NCI-H524 (cell line): ENCODE measurements at places on chromosomes 7 and 10.

GRCh38 chr7:131067220-131067619, 260.5 kb upstream of the MKLN1 start:
- DNase-seq, result no peak

GRCh38 chr7:130845581-130846085, 111.6 kb upstream of the KLF14 start:
- no peak for DNase-seq

GRCh38 chr7:74325210-74325565, 36.0 kb downstream of the CLIP2 start:
- DNase-seq, result no peak

DNA sequence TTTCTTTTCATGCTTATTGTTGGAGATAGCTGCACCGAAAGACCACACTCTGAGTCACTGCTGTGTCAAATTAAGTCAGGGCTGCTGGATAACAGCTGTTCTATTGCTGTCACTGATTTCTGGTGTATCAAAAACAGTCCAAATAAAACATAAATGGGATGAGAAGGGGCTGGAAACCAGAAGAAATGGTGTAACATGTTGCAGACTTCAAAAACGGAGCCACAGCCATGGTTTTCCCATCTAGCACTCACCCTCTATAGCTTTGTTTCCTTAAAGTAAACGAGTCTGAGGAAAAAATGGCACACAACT, 103.3 kb upstream of the DIP2C start:
- no peak for DNase-seq

- no peak for DNase-seq
These were observed 41.8 kb upstream of the MKI67 start for GRCh38 chr10:128167926-128168520.

GRCh38 chr10:74151879-74152722, 1.1 kb downstream of the ADK start:
- no peak for DNase-seq

- no peak for DNase-seq
These were observed 53.9 kb upstream of the IL6 start for GRCh38 chr7:22672846-22673680.

GRCh38 chr10:30435073-30435422, 1.1 kb downstream of the MAP3K8 start:
- DNase-seq, result no peak

- no peak for DNase-seq
These were observed 66.0 kb upstream of the FGL2 start for GRCh38 chr7:77265666-77266065.

DNA sequence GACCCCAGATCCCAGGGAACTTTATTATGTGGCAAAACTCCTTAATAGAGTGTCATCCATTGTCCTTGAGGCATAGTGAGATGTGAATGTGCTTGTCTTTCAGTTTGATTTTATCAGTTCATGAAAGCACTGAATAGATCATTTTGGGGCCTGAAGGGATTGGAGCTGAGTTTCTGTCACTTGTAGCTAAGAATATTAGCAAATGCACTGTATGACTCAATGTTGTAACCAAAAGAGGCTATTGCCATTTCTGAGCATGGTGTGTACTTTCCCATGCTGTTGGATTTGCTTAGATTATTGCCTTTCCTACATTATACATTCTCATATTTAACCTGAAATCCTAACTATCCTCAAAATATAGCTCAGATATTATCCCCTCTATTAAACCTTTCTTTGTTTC, 130.4 kb downstream of the PRKG1 start:
- no peak for DNase-seq

- DNase-seq, result no peak
These were observed 80.0 kb upstream of the INSIG1 start for GRCh38 chr7:155217634-155218033.

- peak; percentile 60 for DNase-seq
These were observed 857 bp upstream of the FOXP2 start for GRCh38 chr7:114413761-114414155.

GRCh38 chr7:32515890-32516550, 20.7 kb downstream of the AVL9 start:
- no peak for DNase-seq

DNA sequence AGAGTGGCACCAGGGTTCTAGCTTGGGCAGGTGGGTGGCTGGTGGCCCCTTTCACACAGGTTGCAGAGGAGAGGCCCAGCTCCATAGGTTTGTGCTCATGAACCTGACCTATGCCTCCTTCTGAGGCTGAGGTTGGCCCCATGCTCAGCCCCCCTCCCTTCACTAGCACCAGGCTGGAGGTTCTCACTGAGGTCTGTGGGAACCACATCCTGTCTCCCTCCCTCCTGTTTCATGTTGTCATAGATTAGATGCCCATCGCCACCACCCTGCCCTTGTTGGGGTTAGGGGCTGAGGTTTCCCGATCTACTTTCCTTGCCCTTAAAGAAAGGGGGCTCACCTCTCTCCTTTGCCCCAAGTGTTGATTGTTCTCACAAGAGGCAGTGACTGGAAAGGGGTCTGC, 14.7 kb downstream of the NEUROG3 start:
- no peak for DNase-seq

DNA sequence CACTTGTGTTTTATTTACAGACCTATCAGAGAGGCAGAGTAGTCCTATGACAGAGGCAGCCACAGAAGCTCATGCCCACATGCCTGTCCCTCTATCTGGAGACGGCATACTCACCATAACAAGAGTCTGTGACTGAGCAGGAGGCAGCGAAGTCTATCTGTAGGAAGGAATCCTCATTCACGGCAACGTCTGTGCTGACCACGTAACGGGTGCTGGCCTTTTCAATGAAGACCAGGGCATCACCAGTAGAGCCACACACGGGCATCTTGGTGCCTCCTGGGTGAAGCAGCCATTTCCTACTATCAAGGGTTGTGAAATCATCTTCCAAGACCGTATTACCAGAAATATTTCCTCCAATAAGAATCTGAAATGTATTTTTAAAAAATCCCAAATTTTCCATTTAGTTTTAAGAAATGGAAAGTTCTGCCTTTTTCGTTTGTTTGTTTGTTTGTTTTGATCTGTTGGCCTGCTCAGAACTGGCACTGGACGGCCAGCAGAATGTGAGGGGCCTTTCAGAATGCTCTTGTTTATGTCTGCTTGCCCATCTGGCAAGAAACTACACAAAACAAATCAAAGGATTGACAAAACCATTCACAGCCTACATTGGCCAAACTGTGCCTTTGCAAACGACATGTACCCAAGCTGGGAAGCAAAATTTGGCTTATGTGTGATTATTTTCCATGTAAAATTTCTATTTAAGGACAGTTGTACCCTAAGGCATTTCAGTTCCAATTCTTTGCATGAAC, 93.1 kb upstream of the SLC26A5 start:
- DNase-seq, result no peak

DNA sequence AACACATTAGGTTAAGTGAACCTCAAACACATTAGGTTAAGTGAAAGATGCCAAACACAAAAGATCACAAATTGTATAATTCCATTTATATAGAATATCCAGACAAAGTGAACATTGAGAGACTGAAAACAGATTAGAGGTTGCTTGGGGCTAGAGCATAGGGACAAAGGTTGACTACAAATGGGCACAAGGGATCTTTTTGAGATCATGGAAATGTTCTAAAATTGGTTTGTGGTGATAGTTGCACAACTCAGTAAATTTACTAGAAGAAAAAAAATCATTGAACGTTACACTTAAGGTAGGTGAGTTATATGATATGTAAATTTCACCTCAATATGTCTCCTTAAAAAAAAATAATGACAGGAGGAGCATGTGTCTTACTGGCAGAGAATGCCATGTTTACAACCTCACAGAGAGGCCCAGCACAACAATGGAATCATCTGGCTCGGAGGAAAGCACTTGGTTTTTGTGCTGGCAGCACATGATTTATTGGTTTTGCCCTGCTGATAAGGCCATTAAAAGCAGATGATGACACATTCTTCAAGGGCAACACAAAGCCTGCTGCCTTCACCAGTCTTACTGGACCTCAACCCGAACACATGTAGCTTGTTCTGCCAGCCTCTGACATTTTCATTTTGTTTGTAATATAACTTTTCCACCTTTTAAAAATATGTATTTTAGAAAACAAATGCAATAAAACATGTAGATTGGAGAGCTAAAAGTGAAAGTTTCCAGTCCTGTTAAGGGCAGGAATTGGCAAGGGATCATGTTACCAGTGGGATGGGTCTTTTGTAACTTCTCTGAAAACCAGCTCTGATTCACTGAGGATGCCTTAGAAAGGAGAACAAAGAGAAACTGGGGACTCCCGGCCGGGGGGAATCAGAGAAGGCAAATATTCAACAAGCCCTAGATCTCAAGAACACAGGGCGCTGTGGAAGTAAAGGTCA, 11.9 kb upstream of the LMOD2 start:
- DNase-seq, result no peak

GRCh38 chr10:77144656-77145055, 493.0 kb downstream of the KCNMA1 start:
- no peak for DNase-seq

DNA sequence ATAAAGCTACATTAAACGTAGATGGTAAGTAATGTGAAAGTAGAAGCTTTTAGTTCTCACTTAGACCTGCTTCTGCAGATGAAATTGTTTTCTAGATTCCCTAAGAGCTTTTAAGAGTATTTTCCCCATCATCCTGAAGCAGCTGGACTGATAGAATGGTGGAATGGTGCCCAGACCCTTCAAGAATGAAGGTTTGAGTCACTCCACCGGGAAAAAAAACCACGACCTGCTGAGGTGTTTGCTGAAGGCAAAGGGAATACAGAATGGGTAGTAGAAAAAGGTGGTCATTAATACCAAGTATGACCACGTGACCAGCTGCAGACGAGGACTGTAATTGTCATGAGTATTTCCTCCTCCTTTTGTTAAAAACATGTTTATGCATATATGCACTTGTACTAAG, 79.2 kb upstream of the PTPRZ1 start:
- no peak for DNase-seq

- no peak for DNase-seq
These were observed 37.2 kb downstream of the EXOC4 start for GRCh38 chr7:133290041-133290440.

GRCh38 chr10:14397066-14397465, 66.3 kb upstream of the FRMD4A start:
- DNase-seq, result no peak

- no peak for DNase-seq
These were observed 116.6 kb downstream of the NKX6-2 start for GRCh38 chr10:132669208-132669861.

DNA sequence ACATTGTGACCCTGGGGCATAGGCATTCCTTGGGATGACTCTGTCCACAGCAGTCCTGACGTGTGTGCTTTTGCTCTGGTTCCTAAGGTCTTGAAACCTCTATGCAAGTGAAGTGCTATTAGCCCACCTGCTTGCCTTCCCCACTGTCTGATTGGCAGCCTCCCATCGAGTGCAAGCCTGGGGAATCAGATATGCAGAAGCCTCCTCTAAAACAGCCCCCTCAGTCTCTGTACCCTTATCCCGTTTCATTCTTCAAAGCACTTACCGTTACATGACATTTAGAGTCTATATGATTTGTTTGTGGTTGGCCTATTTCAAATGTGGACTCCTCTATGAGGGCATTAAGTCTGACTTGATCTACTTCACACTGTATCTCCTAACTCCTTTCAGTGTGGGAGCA, 4.3 kb downstream of the KIAA1217 start:
- no peak for DNase-seq

- no peak for DNase-seq
These were observed 24.3 kb upstream of the VDAC2 start for GRCh38 chr10:75186310-75186709.

DNA sequence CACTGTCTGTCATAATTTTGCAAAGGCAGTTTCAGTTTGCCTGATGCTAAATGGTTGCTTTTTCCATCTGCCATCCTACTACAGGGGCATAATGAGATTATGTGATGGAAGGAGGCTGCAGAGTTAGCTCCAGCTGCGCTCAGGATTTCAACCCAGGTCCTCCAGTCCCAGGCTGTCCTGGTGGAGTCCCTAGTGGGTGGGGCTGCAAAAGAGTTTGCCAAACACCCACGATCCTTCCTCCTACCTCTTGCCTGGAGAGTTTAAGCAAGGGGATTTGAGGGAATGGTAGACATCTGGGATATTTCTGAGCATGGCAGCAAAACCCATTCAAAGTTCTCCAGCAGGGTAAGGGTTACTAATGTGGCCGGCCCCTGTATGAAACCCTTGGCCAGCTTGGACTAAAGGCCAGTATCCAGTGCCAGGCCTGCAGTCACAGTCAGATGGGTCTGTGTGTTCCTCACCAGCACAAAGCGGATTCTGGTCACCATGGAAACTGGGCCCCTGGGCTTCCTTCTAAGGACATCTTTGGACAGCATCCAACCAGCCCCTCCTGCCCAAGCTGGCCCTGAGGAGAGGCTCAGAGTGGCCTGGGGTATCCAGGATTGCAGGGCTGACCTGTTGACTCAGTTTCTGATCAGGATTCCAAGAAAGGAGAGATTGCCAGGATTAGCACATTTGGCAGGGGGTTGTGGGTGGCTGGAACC, 42.7 kb upstream of the CHST3 start:
- peak; percentile 66 for DNase-seq
